ENCODE measurements at places on chromosomes 2 and 18.

DNA sequence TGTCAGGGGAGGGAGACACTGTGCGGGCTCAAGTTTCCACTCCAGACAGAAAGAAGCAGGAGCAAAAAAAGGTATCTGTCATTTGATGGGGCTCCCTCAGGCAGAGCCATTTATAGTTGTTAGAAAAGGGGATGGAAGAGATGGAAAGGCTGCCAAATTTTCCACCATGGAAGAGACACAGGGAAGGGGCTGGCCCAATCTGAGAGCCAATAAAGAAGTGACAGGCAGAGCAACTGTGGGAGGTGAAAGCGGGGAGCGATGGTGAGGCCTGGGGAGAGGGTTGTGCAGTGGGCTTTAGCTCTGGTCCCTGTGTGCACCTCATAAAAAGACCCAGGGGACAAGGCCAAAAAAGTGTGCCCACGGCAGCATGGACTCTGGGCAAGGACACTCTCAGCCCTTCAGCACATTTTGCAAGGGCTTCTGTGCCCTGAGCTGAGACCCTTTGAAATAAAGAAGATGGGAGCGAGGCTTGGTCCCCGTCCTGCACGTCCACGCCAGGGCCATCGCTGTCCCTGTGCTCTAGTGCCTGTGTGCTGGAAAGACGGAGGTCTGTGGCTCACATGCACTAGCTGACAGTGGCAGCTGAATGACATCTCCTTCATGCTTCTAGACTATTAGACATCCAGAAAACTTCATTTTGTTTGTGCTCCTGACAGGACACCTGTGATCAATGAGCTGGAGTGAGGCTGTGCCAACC lies 456.7 kb upstream of the HS6ST1 start:
- DNase-seq = no peak

DNA sequence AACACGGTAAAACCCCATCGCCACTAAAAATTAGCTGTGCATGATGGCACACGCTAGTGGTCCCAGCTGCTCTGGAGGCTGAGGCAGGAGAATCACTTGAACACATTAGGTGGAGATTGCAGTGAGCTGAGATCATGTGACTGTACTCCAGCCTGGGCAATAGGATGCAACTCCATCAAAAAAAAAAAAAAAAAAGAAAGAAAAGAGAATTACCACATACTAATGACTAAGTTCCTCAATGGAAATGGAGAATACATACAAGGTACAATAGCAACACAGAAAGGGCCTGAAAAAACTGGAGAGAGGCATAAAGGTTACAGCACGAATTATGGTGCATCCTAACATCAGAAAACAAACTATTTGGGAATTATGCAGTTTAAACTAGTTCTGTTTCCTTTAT lies 81.3 kb downstream of the CDH2 start:
- no peak for DNase-seq

DNA sequence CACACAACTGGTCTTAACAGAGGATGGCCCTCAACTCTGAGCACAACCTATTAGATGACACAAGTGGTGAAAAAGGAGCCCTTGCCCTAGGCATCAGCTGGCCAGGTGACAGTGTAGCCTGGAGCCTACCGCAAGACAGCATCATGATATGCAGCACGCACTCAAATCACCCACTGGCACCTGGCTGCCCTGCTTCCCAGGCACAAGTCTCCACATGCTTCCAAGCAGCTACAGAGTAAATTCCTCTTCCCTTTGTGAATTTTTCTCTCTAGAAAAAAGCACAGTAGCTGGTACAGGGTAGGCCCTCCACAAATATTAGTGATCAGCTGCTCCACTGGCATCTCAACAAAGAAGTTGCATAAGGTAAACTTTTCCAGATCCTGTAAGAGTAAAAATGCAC lies 6.0 kb downstream of the FBXO15 start:
- no peak for DNase-seq

GRCh38 chr2:62884514-62884913 lies 166.1 kb upstream of the OTX1 start:
- no peak for DNase-seq

DNA sequence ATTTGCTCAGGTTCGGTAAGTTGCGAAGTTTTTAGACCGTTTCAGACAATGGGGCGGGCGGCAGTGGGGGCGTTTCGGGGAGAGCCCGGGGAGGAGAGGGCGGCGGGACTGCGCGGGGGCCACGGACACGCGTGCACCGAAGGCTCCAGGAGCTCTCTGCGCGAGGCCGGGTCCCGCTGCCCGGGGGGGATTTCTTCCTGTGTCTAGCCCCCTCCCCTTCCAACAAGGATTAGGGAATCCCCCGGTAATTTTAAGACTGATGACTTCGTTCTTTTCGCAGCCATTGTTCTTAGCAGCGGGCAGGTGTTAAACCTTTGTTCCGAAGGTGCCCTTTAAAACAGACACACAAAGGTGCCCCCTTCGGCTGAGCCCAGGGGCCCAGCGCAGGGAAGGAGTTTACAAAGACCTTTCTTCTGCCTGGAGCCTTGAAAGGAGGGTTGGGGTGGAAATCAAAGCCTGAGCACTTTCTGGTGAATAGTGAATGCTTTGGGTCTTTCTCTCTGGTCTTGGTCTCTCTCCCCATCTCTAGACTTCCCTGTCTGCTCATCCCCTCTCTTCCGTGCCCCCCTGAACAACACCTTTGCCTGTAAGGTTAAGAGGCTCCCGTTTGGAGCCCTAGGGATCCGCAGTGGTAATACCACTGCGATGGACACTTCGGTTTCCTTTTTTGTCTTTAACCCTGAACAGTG lies 2.1 kb downstream of the TRIB2 start:
- DNase-seq = no peak

DNA sequence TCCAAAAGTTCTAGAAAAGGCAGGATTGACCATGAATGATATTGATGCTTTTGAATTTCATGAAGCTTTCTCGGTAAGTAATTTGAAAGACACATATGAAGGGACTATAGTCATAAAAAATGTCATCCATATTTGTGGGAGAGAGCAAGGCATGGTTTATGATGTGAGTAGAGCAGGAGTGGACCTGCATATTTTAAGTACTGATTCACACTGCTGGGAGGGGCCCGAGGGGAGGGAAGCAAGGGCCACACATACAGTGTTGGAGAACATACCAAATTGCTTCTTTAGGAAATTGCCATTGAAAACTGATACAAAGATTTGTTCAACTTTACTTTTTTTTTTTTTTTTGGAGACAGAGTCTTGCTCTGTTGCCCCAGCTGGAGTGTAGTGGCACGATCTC lies 39.4 kb downstream of the HADHB start:
- DNase-seq = no peak

GRCh38 chr2:143262389-143262788 lies 133.2 kb downstream of the ARHGAP15 start:
- no peak for DNase-seq

- no peak for DNase-seq
These were observed 790.1 kb upstream of the SLC8A1 start for GRCh38 chr2:41242001-41242331.

DNA sequence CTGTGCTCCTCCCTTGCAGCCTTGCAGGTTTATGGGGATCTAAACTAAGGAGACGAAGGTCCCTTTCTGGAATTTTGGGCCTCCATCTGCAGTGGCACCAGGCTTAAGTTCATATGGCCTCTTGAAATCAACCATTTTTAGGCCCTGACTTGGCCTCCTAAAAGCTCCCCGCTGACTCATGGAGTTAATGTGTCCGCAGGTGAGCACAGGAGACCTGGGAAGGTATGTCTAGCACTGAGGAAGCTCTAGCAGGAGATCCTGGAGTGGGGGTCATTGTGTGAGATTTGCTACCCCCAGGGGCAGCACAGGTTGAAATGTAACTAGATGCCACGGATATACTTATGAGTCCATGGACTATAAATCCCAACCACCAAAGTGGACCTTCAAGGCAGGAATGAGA lies 95.9 kb upstream of the CELF4 start:
- DNase-seq = no peak

GRCh38 chr18:65547046-65547445 lies 203.8 kb upstream of the CDH7 start:
- no peak for DNase-seq

All from fibroblast of the conjunctiva (primary cell).